Cardiac muscle cell (in vitro differentiated cells and primary cell): ENCODE measurements at places on chromosomes 13 and 19. TPM values are rescaled to one million over a fixed set of nuclear protein-coding genes. Genes with fewer than 3 reads are reported as not detected.
A peak's percentile ranks its signal among the peaks of the same experiment; 100 is the strongest.

ZNF563 gene
- total RNA-seq, result 3.2 and 7.7 TPM in 2 replicates

SLC27A5 gene
- 17.7 and 23.9 TPM in 2 replicates for total RNA-seq

MAB21L1 gene
- total RNA-seq, result 0.03 TPM in 1 of 2 replicates, not detected in the other

SMIM44 gene
- not detected in 2 replicates for total RNA-seq

LGI4 gene
- 42.0 and 45.5 TPM in 2 replicates for total RNA-seq

SPINT2 gene
- 420 and 443 TPM in 2 replicates for total RNA-seq

- DNase-seq, result no peak
Measured at GRCh38 chr19:18499055-18499775, 22.7 kb downstream of the ELL start.

DNA sequence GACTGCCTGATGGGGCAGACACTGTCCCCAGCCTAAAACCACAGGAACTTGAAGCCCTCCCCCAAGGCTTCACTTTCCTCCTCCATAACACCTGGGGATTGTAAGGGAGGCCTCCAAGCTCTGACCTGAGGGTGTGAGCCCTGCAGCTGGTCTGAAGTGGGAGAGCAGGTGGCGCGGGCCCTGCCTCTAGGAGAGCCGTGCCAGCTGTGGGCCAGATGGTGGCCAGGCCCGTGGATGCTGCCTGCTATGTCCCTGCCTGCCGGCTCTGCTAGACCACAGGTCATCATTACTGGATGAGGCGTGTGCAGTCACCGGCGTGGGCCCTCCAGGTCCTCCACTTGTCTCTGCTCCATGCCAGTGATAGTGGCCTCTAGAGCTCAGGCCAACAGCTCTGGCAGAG is 3.5 kb upstream of the KLHL26 start:
- no peak for DNase-seq

GRCh38 chr13:62113179-62113578 is 697.5 kb upstream of the PCDH20 start:
- no peak for DNase-seq

DNA sequence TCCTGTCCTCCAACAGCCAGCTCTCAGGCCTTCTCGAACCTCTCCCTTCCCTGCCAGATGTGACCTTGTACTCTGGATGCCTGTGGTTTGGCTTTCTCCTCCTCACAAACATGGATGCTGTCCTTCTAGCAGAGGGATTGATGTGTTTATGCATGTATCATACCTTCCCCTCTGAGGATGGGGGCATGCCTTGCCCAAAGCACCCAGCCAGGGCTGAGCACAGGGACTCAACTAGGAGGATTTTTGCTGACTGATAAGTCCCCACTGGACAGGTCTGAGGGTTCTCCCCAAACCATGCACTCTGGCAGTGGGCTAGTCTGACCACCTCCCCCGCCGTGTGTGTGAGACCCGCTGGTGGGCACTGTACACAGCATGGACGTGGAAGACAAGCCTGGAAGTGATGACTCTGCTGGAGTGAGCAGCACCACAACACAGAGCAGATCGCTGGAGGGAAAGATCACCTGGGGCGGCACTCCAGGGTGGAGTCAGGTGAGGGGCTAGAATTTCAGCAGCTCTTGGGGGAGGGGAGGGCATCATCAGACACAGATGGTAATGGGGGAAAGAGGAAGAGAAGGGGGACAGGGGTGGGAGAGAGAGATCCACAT is 360.3 kb upstream of the ZNF507 start:
- no peak for DNase-seq

DNA sequence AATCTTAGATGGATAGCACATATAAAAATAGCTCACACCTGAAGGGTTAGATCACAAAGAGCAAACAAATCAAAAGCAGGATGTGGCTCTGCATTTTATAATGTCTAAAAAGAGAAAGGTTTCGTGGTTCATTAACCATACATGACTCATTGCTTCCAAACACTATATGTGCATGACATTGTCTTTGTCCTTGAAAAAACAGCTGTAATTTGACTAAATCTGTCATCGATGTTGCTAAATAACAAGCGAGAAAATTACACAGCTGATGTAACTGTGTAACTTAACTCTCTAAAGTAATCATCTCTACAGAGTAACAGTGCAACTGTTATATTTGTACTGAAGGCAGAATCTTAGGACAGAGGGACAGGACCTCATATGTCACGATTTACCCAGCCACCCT is 383.1 kb upstream of the GPC6 start:
- no peak for DNase-seq

DNA sequence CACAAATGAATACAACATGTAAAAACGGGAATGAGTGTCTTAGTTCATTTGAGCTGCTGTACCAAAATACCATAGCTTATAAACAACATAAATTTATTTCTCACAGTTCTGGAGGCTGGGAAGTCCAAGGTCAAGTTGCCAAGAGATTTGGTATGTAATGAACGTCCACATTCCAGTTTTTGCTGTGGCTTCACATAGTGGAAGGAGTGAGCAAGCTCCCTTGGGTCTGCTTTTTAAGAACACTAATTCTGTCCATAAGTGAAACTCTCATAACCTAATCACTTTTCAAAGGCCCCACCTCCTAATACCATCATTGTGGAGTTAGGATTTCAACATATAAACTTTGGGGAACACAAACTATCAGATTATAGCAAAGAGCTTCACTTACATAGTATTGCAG is 1189.6 kb downstream of the PCDH9 start:
- no peak for DNase-seq

DNA sequence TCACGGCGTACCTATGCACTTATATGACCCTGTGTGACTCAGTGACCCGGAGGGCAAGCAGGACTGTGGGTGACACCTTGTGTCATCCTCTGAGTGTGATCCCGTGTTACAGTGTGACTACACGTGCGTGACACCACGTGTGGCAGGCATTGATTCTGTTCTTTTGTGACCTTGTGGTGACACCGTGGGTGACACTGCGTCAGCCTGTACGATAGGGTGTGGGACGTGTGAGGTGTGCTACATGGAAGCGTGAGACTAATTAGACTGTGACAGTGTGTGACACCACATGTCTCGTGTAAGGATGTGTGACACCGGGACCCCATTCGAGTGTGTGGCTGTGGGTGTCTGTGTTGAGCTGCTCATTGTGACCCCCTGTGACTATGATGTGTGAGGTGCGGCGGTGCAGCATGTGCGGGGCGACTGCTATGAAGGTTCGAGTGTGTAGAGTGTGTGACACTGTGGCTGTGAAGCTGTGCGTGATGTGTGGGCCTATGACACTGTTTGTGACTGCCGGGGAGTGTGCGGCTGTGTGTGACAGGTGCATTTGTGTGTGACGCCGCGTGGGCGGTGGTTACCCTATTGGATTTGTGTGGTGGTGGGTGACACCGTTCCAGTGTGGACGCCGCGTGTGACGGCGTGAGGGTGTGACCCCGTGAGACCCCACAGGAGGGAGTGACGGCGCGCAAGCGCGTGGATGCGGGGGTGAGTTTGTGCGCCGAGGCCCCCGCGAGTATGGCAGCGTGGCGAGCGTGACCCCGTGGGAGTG is 399 bp upstream of the SPTBN4 start:
- no peak for DNase-seq

DNA sequence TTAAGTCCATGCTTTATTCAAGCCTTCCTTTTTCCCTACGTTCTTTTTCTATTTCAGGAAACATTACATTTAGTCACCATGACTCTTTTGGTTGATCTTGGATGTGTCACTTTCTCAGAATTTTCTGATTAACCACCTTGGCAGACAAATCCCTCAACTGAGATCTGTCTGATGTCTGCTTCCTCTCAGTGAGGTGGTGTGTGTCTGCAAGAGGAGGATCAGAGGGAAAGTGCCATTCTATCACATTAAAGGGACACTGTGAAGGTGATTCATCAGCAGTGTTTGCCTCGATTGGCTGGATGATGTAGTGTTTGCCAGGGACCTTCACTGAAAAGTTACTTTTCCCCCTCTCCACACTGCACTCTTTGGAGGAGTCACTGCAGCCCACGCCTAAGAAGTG is 3.0 kb upstream of the CCNP start:
- DNase-seq, result no peak

DNA sequence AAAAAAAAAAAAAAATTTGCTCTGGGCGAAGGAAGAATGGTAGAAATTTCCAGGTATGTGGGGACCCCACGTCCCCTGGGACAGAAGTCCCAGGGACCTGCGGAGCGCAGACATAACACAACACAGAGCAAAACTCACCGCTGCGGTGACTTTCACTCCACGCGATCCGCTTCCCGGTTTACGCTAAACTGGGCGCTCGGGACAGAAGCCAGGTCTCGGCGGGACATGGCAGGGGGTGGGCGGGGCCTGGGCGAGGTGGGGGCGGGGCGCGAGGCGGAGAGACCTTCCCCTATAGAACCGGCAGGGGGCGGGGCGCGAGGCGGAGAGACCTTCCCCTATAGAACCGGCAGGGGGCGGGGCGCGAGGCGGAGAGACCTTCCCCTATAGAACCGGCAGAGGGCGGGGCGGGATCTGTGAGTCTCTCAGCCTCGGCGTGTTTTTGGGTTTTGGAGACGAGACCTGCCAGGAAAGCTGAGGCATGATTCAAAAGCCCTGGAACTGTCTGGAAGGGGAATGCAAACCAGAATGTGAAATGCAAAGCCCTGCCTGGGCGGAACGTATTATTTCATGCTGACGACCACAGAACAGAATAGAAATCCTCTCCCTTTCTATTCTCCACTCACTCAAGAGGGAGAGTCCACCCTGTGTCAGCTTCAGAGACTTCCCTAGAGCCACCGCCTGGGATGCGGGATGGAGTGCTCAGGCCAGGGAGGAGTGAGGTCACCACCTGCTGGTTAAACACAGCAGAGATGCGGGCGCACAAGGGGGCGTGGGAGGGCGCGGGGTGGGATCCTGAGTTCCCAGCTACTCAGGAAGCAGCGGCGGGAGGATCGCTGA is 20.2 kb upstream of the ERVV-1 start:
- peak; percentile 89 for DNase-seq

DNA sequence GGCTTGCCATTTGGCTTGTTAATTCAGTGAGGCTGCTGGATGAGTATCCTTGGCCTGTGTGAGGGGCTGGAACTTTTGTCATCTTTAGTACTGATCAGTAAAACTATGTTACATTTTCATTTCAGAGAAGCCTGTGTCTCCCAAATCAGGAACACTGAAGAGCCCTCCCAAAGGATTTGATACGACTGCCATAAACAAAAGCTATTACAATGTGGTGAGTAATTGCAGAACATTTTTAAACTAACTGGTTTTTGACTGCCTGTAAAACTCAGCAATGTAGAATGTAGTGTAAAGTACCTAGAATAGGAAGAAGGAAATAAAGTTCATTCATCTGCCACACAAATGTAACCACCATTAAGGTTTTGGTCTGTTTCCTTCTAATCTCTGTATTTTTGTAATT is 87.4 kb upstream of the TEX29 start:
- no peak for DNase-seq
